ENCODE measurements at places on chromosomes 7 and 10. TPM values are rescaled to one million over a fixed set of nuclear protein-coding genes. Genes with fewer than 3 reads are reported as not detected.

Gene CYP2C18
- total RNA-seq, result not detected

Gene NPSR1
- not detected for total RNA-seq

Gene AGBL3
- total RNA-seq, result 0.90 TPM

Gene MPP7
- 0.34 TPM for total RNA-seq

Gene CALHM3
- total RNA-seq, result not detected

Gene GPRIN2
- total RNA-seq, result not detected

Gene PAOX
- total RNA-seq, result 1.0 TPM

Gene VTI1A
- total RNA-seq, result 52.4 TPM

Gene SUGCT
- total RNA-seq, result 14.6 TPM

Gene THSD7A
- total RNA-seq, result 0.45 TPM

- DNase-seq, result no peak
Measured at GRCh38 chr7:73737491-73738219, 947 bp downstream of the ABHD11 start.

GRCh38 chr10:96906864-96907263 lies 74.8 kb downstream of the LCOR start:
- DNase-seq, result no peak

GRCh38 chr10:65550761-65551160 lies 1375.1 kb upstream of the LRRTM3 start:
- DNase-seq, result no peak

DNA sequence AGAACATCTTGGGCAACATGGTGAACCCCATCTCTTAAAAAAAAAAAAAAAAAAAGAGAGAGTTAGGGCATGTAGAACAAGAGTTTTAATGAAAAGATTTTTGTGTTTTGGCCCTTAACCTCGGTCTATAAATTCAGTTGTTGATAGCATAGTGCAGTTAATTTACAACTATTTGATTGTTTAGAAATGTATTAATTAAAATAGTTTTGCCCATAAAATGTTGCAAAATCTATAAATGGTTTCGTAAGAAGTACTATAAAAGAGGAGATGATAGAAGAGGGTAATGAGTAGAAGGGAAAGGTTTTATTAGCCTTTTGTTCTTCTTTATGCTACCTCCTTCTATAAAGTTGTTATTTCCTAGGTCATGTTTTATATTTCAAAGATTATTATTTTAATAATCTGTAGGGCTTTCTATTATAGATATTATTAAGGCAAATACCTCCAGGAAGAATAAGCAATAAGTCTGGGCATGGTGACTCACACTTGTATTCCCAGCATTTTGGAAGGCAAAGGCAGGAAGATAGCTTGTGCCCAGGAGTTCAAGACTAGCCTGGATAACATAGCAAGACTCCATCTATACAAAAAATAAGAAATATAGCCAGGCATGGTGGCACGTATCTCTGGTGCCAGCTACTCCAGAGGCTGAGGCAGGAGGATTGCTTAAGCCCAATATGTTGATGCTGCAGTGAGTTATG lies 73.3 kb downstream of the MCU start:
- no peak for DNase-seq

DNA sequence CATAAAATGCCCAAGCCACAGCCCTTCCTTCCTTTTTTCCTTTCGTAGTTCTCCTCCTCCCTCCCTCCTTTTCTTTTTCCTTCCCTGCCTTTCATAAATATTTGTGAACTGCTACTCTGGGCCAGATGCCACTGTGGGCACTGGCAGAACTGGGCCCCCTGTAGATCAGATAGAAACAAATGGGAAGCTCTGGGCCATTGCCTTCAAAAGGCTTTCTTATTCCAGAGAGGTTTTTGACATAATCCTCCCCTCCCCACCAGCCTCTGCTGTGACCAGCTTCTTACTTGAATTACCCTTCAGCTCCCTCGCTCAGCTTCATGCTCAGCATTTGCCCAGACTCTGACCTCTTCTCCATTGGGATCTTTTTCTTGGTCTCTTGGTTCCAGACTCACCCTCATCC lies 886.8 kb downstream of the LRMDA start:
- DNase-seq, result no peak

DNA sequence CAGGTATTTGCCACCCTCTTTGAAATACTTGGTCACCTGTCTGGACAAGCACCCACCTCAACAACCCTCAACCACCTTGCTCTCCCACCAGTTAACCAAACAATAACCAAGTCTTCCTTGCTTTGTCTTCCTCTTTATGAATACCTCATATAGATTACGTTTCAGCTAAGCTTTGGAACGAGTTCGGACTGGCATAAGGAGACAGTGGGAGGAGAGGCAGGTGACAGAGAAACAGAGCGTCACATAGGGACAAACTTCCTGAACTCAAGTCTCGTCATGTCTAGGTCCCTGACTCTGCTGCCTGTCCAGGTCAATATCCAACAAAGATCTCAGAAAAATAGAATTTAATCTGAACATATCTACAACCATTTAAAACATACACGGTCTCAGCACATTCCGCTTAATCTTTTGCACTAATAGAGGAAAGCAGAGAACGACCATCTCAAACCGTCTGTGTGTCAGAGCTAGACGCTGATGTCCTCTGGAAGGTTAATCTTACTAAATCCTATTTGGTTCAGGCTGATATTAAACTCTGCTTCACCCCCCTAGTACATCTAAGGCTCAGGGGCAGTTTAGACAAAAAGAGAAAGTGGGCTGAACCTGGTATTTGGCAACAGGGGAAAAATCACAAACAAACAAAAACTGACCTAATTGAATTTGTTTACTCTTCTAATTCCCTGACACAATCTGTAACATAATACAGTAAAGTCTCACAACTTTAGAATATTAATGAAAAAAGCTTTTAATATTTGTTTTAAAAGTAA lies 26.4 kb upstream of the SVOPL start:
- no peak for DNase-seq

DNA sequence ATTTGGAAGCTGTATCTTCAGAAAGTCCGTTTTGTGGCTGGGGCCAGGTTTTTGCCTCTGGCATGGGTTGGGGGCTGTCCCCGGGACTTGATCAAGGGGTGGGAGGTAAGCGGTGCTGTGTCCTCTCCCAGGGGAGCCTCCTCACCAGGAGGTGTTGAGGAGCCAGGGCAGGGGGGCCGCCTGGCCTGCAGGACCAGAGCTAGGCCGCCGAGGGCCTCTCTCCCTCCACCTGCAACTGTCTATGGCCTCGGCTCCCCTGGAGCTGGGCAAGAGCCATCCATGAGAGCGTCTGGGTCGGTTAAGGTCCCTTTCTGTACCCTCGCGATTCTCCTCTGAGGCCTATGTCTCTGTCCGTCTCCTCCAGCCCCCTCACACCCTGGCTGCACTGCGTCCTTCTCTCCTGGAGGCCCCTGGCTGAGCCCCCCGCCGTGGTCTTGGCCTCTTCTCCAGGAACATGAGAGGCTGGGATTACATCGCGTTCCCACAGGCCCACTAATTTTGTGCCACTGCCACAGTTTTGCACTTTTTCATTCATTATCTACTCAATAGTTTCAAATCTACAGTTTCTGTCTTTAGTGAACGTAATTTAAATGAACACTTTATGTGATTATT lies 20.6 kb downstream of the CALML5 start:
- no peak for DNase-seq

DNA sequence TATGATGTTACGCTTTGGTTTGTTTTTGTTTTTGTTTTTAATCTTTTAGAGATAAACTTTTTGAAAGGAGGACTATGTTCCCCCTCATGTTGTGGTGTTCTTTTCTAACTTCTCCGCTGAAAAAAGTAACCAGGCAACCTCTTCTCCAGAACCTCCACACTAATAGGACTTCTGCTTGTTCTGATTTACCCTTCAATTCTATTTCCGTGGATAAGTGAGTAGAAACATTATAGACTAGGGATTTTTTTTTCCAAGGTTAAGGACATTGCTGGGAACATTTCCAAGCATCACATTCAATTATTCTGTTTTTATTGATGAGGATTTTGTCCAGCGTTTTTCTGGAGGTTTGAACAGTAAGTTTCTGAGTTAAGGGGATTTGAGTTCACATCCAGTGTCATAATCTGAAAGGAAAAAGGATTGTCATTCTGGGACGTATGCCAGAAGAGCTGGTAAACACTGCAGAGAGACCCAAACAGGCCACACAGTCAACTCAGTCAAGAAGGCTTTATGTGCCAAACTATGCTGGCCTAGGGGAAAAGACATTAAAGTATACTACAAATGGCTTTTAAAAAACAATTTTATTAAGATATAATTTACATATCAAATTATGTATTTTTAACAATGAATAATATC lies 28.3 kb upstream of the RALA start:
- no peak for DNase-seq

- peak; percentile 82 for DNase-seq
Measured at GRCh38 chr10:61271127-61271780, 181.9 kb downstream of the TMEM26 start.

- DNase-seq, result peak; percentile 86
Measured at GRCh38 chr7:50446542-50446960, 3.6 kb downstream of the FIGNL1 start.

GRCh38 chr10:101394524-101395133 lies 40.7 kb downstream of the BTRC start:
- no peak for DNase-seq

DNA sequence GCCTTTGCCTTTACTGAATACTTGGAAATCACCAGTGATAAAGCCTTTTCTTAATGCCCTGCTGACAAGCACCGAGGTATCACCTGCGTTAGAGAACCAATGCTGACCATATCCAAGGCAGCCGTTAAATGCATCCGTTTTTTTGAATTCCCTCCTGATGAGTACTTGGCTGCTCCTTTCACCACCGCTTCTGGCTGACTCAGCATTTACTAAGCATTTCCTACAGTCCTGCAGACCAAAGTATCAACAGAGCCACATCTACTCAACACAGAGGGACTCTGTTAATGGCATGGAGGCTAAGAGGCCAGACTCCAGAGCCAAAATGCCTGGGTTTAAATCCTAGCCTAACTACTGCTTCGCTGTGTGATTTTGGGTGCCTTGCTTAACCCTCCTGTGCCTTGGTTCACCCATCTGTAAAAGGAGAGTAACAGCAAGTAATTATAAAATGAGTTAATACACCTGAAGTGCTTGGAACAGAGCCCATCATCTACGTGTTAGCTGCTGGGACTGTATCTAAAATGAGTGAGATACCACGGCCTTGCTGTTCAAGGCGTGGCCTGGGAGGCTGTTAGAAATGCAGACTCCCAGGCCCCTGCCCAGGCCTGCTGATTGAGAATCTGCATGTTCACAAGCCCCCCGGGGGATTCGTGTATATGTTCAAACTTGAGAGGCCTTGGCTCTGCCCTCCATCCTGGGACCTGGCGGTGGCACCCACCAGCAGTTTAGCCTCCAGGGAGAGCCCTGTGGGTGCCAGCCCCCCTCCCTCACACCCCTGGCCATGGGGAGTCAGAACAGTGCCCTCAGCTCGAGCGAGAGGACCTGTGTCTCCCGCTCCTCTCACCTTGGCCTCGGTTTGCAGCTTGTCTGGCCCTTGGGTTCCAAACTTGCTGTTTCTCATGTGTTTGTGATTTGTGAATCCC lies 30.8 kb upstream of the EFCAB10 start:
- DNase-seq, result no peak

DNA sequence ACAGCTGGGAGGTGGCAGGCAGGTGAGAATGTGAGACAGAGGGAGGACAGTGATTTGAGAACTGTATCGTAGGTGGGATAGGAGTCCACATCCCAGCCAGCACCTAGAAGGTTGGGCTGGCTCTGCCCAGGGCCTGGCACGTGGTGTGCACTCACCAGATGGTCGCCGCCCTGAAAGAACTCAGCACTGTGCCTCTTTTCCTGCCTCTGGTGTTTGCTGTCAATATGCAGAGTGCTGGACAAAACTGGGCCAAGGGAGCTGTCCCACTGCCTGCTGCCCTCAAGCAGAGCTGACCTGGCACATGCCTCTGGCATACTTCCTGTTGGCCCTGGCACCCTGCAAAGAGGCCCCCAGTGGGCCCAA lies 36.8 kb downstream of the CHST3 start:
- no peak for DNase-seq

GRCh38 chr7:67209256-67209655 lies 212.6 kb downstream of the TYW1 start:
- no peak for DNase-seq

GRCh38 chr7:30302656-30303311 lies 18.4 kb downstream of the ZNRF2 start:
- DNase-seq, result no peak

- no peak for DNase-seq
Measured at GRCh38 chr10:1724921-1725488, 12.3 kb downstream of the ADARB2 start.

DNA sequence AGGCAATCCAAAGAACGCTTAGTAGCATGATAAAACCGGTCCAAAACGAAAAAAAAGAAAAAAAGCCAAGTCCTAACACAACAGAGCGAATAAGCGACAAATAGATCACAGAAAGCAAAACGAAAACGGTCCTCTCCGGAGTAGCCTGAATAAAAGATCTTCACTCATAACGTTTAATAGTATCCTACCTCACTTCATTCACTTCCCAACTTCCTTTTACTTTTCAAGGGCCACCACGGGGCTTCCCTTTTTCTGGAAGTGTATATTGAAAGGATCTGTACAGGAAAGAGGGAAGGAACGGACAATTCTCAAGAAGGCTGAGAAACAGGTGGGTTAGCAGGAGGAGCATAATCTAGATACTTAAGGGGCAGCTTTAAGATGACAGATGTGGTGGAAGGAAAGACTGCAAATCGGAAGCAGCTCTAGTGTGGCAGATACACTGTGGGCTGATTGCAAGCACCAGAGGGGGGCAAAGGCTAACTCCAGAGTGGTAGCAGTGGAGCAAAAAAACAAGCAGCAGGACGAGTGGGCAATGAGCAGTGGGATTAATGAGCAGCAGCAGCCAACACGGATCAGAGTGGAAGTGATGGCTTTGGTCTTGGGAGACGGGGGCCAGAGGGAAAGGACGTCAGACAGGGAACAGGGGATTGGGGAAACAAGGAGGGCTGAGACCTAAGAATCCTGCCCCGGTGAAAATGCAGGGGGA lies 866 bp downstream of the CNOT4 start:
- peak; percentile 60 for DNase-seq

GRCh38 chr7:67788669-67789068 lies 792.0 kb downstream of the TYW1 start:
- peak; percentile 44 for DNase-seq

GRCh38 chr7:6015917-6016652 lies 7.0 kb downstream of the AIMP2 start:
- peak; percentile 70 for DNase-seq

- no peak for DNase-seq
Measured at GRCh38 chr7:103966593-103967277, 22.7 kb downstream of the RELN start.

- DNase-seq, result no peak
Measured at GRCh38 chr7:13448243-13448642, 541.2 kb downstream of the ETV1 start.
